Caki2 (cell line): ENCODE measurements at places on chromosomes 5 and 9. TPM values are rescaled to one million over a fixed set of nuclear protein-coding genes. Genes with fewer than 3 reads are reported as not detected.

DNA sequence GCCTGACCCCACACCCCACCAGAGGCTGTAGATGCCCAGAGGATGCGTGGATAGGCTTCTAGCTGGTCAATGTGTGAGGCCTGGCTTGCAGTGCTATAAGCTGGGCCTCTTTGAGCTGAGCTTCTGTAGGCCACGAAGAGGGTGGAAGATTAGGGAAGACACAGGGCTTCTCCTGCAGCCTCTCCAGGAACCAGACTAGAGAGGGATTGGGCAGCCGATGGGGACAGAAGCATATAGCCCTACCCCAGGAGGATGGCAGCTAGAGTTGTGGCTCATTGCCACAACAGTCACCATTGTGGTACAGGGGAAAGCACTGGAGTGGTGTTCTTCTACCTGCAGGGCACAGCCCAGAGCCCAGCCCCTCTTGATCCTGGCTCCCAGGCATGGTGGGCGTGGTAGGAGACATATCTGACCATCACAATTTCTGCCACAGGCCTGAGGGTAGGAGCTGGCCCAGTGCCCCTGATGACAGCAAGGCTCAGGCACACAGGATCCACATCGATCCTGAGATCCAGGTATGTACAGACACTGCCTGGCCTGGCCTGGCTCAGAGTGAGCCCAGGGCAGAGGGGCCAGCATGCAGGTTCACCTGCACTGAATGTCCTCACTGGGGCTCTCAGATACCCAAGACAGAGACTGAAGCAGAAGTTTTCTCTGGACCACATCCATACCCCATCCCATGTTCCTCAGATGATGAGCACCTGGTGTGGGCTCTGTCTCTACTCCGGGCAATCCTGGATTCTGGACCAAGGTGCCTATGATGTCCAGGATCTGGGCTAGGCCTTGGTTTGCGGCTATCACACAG is 8.7 kb downstream of the PDLIM4 start:
- DNase-seq: no peak

- no peak for DNase-seq
Observed at GRCh38 chr5:169169783-169170182, 131.2 kb downstream of the SLIT3 start.

GRCh38 chr9:4590430-4591122 is 71.5 kb upstream of the PLPP6 start:
- DNase-seq: no peak

- DNase-seq: no peak
Observed at GRCh38 chr9:122364783-122365150, 6.1 kb upstream of the PTGS1 start.

- DNase-seq: no peak
Observed at GRCh38 chr5:25763781-25764180, 1119.0 kb upstream of the CDH10 start.

The AQP7 gene
- total RNA-seq: not detected in 2 replicates

DNA sequence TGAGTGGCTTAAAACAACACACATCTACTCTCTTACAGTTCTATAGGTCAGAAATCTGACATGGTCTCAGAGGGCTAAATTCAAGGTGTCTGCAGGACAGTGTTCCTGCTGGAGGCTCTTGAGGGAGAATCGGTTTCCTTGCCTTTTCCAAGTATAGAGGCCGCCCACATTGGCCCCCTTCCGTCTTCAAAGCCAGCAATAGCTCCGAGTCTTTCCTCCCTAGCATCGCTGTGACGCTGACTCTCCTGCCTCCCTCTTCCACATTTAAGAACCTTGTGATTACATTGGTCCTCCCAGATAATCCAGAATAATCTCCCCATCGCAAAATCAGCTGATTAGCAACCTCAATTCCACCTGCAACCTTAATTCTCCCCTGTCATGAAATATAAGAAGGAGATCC is 81.3 kb upstream of the IER5L start:
- no peak for DNase-seq

DNA sequence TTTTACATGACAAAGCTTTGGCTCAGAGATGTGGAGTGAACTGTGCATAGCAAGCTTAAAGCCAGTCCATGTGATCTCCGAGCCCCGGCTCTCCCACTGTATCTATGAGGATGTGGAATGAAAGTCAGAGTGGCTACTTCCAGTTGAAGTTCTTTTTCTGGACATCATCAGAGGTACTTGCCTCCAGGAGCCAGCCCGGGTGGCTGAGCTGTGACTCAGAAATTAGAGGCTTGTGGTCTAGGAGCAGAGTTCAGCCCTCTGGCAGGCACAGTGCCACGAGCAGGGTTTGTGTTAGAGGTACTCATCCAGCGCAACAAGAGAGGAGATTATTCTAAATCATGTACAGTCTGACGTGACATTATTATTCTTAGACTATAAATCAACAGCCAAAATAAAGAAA is 322.5 kb downstream of the CDK5RAP2 start:
- no peak for DNase-seq

DNA sequence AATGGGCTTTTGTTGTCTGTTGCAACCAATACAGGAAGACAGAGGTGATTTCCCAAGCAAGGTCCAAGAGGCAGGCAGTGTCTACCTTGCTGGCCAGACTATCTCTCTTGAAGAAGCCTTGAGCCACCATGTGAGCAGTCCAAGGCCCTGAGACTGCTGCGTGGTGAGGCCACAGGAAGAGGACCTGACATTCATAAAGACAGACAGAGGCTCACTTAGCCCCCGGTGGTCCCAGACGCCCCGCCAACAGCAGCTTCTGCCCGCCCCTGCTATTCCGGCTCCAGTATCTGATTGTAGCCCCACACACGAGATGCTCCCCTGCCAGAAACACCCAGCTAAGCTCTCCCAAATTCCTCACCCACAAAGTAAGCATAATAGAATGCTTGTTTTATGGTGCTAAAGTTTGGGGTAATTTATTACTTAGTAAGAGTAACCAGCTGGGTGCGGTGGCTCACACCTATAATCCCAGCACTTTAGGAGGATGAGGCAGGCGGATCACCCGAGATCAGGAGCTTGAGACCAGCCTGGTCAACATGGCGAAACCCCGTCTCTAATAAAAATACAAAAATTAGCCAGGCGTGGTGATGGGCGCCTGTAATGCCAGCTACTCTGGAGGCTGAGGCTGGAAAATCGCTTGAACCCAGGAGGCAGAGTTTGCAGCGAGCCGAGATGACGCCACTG is 22.8 kb upstream of the FUBP3 start:
- DNase-seq: no peak

GRCh38 chr9:18666986-18667772 is 193.2 kb downstream of the ADAMTSL1 start:
- DNase-seq: no peak

- no peak for DNase-seq
Observed at GRCh38 chr9:91092214-91092613, 269.5 kb downstream of the AUH start.

DNA sequence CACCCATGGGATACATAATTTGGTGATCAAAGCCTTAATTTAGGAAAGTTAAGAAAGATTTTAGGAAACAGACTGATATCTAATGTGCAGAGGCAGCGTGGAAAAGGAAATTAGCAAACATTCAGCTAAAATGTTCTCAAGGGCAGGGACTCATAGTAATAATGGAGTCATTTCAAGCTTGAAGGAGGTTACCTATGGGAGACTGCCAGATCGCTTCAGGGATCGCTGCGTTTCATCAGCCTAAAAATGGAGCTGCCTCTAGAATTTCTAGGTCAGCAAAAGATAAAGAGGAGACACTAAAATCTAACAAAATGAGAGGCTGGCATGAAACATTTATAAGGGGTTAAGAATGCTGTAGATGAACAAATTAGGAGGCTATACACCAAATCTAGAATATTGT is 115.5 kb downstream of the APBA1 start:
- DNase-seq: no peak

GRCh38 chr9:125241000-125241862 is at the start of gene HSPA5:
Gene HSPA5, minus strand, starts transcription at chr9:125241343. Its CDS starts 217 bp downstream, at chr9:125241126.
- peak; percentile 99 for DNase-seq

The SHISAL2B gene
- total RNA-seq: not detected in 2 replicates

The HSPA9 gene
- total RNA-seq: 234 and 247 TPM in 2 replicates

The WNT8A gene
- total RNA-seq: not detected in 2 replicates

The DDX4 gene
- total RNA-seq: not detected in 2 replicates

DNA sequence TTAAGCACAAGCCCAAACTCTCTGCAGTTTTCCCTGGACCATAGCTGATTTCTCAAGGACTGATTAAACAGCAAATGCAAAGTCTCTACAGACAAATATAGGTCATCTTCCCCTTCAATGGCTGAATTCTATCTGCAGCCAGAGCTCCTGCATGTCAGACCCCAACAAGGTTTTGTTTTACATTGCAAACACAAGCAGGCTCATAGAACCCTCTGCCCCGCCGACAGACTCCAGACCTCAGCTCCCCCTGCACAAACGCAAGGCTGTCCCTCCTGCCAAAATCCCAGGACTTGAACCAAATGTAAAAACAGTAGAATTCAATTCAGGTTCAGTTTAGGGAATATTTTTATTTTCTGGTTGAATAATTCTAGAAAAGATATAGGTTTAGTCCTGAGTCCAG is 526.7 kb upstream of the TRPC7 start:
- DNase-seq: no peak

- DNase-seq: no peak
Observed at GRCh38 chr9:6610073-6610472, 35.5 kb downstream of the GLDC start.

DNA sequence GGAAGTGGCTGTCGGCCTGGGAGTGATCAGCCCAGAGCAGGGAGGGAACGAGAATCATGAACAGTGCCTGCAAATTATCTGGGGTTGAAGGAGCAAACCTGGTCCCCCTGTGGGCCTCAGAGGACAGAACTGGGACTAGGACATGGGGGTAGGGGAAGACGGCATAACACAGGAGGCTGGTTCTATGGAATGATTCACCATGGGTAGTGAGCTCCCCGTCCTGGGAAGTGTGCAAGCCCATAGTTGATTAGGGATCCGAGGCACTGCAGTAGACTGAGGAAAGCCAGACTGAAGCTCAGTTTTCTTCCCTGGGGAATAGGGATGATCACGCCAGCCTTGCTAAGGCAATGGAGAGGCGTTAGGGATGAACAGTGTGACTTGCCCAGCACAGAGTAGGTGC is 5.6 kb downstream of the ADGRD2 start:
- DNase-seq: no peak

The ZNF366 gene
- not detected in 2 replicates for total RNA-seq

- DNase-seq: peak; percentile 49
Observed at GRCh38 chr9:79325501-79325900, 246.3 kb upstream of the TLE4 start.

DNA sequence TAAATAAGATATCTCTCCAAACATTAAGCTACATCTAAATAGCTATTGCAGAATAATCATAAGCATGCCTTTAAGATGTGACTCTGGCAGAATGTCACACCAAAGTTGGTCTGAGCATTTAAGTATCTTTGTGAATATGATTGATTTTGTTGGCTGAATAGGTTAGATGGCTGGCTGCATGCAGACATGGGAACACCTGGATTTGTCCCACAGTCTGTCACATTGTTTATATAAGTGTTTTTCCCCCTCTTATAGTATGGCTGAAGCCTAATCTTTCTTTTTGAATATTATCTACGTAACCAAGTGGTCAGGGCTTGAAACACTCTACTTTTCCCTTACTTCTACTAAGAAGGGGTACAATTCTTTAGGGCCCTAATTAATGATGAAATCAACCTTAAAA is 36.2 kb downstream of the PCSK1 start:
- DNase-seq: no peak

DNA sequence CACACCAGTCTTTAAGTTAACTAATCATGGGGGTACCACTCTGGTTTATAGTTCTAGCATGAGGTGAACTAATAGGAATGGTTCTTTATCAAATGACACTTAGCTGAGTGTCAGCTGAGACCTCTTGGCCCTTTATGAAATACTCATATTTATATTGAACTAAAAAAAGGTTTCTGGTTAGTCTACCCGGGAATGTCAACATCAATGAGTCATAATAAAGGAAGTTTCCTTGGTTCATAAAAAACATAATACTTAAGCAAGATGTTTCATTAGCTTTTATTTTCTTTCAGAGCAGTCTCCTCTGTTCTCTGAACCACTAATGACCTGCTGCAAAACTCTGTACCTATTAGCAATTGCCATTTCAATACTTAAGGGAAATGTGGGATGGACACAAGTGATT is 13.7 kb downstream of the DAB2 start:
- DNase-seq: no peak
